Activated CD4-positive, alpha-beta T cell treated with anti-CD3 and anti-CD28 coated beads, Interleukin-2, amount 50 U/mL, for 1 hour (primary cell): ENCODE measurements at places on chromosomes 1 and 21.
A peak's percentile ranks its signal among the peaks of the same experiment; 100 is the strongest.

GRCh38 chr1:45543581-45544417 lies 6.8 kb upstream of the AKR1A1 start:
- peak; percentile 67 for DNase-seq

DNA sequence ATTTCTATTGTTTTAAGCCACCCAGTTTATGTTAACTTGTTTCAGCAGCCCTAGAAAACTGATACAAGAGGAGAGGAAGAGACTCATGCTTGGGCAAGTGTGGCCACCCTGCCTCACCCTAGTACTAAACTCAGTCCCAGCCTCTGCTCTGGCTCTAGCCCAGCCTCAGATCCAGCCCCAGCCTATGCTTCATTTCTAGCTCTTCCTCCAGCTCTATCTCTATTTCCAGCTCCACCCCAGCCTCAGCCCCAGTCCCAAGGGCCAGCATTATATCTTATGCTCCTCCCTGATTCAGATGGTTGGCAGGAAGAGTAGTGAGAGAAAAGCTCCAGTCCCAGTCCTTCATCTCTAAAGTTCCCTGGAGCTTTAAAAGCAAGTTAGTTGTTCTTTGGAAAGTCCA lies 535.5 kb downstream of the PTPRC start:
- no peak for DNase-seq

GRCh38 chr1:67376381-67376780 lies 53.8 kb downstream of the SERBP1 start:
- no peak for DNase-seq

DNA sequence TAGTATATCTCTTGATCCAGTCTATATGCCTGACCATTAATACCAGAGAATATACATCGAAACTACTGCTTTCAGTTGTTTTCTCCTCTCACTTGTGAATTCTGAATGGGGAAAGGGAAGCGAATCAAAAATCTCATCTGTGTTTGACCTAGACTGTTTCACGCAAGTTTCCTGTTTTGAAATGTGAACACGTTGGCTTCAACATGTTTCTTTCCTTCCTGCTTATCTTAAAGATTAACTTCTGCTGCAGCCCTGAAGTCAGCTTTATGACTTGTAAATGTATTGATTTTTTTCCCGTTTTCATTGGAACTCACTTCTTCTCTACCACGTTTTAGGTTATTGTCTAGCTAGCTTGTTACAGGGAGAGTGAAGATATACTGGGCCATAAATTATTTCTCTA lies 49.9 kb downstream of the SNX27 start:
- DNase-seq, result no peak

- DNase-seq, result no peak
These were observed 48.9 kb upstream of the GORAB start for GRCh38 chr1:170483051-170483450.

DNA sequence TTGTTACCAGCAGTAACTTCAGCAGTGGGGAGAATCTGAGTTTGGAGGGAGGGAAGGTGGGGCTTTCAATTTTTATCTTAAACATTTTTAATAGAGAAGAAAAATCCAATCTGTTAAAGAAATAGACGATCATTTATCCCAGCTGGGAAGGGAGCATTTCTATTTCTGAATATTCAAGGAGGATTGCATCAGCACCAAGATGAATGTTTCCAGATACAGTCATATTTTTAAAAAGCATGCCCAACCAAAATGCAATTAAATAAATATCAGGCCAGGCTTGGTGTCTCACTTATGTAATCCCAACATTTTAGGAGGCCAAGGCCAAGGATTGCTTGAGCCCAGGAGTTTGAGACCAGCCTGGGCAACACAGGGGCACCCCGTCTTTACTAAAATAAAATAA lies 1.7 kb upstream of the ATP1A4 start:
- DNase-seq, result no peak

DNA sequence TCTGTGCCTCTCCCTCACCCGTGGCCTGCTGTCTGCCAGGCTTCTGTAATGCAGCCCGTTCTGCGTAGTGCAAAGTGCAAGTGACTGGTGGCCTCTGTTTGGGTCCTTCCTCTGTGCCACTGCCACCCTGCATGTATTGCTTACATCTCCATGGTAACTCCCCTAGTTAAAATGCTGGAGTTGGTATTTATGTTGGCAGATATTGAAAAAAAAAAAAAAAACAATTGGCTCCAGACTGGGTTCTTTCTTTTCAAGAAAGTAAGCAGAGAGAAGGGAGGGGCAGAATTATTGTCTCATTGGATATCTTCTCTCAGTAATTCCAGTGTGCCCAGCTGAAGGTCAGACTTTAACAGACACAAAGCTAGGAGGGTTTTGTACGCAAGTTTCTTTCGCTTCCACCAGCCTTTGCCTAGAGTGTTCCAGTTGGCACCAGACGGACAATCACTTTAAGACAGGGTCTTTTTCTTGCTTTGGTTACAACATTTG lies 242.3 kb downstream of the PBX1 start:
- DNase-seq, result no peak

- no peak for DNase-seq
These were observed 16.6 kb downstream of the AK4 start for GRCh38 chr1:65164633-65165032.

DNA sequence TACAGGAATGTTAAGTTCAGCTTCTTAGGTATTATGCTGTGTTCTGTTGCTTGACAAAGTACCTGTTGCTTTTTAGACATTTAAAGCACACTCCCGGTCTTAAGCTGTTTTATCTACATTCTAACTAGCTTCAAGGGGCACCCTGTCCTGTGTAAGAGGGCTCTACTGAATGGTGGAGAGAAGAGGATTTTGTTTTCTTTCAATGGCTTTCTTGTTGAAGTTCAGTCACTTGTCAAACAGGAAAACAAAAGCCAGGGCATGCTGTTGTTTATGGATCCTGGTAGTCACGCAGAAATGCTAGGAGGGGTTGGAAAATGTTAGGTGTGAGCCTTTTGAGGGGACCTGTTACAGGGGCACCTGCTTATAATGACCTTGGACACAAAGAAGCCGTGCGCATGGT lies 30.7 kb downstream of the PGM1 start:
- DNase-seq, result no peak

DNA sequence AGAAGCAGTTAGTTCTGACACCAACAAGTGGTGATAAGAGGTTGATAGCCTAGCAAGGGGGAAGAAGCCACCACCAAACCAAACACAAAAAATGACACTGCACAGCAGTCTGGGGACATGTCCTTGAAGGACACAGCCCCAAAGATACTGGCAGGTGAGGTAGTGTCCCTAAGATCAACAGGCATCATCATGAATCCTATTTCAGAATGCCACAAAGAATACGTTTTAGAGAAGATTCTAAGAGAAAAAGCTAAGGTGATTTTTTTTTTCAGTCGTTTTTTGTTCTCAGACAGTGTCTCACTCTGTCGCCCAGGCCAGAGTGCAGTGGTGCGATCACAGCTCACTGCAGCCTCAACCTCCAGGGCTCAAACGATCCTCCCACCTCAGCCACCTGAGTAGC lies 19.6 kb downstream of the MTHFR start:
- no peak for DNase-seq

DNA sequence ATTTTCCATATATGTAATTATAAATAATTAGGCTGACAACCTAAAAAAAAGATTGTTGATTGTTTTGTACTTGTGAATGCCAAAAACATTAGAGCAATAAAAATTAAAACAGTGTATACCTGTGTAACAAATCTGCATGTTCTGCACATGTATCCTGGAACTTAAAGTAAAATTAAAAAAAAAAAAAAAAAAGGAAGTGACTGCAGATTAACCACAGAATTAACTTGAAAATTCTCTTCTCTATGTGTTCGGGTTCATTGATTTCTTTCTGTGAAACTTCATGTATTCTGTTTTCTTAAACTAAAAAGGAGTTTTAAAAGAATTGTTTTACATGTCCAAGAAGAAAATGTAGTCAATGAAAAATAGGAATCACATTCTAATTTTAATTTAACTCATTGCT lies 95.7 kb downstream of the FASLG start:
- no peak for DNase-seq

DNA sequence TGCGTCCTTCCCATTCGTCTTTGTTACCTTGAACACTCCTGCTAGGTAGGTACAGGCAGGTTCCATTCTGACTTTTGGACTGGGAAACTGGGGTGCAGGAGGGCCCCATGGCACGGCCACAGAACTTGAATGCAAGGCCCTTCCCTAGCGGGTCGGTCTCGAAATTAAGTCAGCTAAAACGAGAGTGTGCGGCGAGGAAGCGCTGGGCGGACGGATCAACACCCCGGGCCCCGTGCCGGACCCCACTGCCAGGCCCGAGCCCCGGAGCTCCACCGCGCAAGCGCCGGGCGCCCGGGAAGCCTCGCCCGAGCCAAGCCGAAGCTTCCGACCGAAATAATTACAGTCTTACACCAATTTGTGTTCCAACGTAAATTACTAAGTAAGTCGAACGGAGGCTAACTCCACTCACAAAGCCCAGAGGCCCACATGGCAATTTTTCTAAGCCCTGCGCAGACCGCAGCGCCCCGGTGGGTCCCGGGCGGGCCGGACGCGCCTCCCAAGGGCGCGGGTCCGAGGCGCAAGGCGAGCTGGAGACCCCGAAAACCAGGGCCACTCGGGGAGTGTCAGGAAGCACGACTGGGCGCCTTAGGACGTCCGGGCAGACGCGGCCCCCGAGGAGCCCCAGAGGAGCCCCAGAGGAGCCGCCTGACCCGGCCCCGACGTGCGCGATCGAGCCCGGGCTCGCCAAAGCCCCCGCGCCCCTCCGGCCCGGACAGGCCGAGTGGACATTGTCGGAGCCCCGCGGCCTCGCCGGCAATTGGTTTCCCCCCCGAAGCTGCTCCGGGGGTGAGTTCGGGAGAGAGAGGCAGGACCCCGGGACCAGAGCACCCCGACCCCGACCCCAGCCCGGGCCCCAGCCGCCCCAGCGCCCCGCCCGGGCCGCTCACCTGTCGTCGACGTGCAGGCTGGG lies 624 bp downstream of the RIPK4 start:
- no peak for DNase-seq

- DNase-seq, result peak; percentile 54
These were observed 17.9 kb upstream of the PWP2 start for GRCh38 chr21:44089001-44089911.

DNA sequence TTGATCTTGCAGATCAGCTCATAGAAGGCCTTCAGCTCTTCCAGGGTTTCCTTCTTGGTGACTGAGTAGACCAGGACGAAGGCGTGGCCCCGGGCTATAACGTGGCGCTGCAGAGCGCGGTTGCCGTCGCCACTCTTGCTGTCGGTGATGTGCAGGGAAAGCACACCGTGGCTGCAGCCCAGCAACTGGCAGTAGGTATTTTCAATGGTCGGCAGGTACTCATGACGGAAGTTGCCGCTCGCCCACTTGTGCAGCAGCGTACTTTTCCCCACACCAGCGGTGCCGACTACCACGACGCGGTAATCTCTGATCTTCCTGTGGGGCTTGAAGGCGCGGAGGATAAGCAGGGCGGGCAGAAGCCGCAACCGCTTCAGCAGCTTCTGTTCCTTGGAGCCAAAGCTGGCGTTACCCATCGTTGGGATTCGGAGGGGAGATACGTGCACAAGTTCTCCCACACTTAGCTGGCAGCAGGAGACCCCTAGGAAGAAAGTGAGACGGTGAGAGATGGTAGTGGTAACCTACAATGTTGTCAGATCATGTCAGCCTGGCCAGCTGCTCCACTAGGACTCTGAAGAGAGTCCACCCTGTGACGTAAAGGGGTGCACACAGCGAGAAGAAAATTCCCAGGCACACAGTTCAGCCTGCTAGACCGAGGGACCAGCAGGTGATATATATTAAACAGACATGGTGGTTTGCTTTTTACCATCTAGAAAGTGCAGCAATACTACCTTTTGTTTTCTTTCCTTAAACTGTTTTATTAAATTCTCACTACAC lies 3.4 kb downstream of the DIRAS3 start:
- DNase-seq, result no peak

DNA sequence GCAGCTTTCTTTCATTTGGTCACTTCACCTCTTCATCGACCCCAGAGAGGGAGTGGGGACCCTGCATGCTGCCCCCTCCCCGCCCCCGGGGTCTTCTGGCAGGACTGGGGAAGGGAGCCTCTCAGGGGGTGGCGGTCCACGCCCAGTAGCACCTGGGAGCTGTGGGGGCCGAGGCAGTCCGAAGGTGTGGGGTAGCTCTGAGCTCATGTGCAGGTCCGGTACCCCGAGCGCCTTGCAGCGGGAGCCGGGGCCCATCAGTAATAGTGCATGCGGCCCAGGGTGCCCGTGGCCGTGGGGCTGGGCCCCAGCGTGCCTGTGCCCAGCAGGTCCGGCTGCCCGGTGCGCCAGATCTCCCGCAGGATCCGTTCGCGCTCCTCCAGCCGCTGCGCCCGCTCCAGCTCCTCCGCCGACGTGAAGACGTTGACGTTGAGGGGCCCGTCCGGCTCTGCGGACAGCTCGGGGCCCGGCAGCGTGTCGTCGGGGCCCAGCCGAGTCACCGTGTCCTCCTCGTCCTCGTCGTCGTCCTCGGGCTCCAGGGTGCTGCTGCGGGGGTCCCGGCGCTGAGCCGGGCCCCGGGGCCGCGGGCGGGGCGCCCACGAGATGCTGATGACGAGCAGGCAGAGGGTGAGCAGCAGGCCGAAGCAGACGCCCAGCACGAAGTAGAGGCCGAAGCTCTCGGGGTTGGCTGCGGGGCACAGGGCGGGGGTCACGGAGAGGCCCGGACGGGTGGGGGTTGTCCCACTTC lies 1.2 kb downstream of the EVA1B start:
- no peak for DNase-seq

- no peak for DNase-seq
These were observed 24.1 kb downstream of the ETNK2 start for GRCh38 chr1:204127597-204128242.

GRCh38 chr1:197621761-197622160 lies 153.5 kb downstream of the DENND1B start:
- no peak for DNase-seq

DNA sequence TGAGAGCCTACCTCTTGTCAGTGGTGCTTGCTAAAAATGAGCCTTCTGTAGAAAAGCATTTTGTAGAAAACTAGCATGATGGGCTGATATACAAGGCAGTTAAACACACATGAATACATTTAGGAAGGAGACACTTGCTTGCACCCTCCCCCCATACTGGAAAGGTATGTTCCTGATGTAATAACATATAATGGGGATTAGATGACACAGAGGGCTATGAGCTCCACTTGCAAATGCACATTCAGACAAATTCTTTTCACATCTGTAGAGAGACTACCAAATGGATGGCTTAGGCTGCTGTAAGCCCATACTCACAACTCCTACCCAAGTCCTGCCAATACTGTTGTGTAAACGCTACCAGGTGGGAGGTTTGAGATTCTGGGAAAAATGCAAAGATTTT lies 634.0 kb downstream of the SMYD3 start:
- DNase-seq, result no peak

DNA sequence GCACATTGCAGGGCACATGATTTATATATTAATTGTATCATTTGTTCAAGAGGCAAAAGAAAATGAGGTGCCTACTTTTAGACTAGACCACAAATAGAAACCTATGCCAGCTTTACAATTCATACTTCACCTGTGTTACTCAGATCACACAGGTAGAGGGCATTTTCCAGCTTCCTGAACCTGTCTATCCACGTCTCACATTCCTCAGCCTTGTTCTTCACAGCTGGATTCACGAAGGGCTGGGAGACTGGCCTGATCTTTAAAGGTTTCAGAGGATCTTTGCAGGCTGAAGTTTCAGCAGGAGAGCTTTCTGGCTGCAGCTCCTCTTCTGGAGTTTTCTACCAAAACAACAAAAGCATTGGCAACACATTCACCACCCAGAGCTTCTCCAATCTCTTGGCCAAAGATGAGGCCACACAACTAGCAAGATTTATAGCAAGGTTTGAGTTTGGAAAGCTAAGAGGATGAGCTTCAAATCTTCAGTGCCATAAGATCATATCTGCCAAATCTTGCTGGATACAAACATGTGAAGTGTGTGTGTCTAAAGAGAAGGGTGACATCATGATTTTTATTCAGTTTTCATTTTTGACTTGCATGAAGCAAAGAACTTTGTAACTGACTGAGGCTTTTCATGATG lies 71.0 kb upstream of the CYP2J2 start:
- DNase-seq, result no peak

- DNase-seq, result no peak
These were observed 117.9 kb downstream of the DMRTB1 start for GRCh38 chr1:53576866-53577760.
